ENCODE measurements at places on chromosomes 4 and X.

DNA sequence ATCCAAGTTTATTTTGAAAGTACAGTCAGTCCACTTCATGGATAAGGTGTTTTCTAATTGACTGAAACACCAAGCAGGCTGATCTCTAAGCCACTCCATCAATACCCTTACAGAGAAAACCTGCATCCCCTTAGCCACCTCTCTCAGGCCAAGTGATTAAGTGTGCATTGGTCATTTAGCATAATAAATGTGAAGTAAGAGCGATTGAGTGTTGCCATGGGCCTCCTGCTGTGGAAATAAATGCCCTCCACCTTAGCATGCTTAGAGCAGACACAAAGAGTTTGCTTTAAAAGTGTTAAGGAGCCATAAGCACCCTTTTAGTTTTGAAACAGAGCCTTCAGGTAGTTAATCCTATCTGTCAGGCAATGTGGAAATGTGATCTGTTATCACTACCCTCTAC, 386.5 kb downstream of the GPAT3 start:
- no peak for DNase-seq

DNA sequence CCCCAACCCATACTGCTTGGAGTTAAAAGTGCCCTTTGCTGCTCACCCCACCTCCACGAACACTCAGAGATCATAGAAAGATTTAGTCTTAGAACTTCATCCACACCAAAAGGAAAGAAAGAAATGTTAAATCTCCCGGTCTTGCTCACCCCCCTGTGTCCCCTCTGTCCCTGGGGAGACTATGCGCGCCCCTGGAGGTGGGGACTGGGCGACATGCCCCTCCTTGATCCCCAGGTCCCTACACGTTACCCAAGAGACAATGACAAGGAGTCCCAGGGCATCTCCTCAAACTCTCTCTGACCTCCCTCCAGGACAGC, 620 bp downstream of the ITM2A start:
- DNase-seq, result no peak

DNA sequence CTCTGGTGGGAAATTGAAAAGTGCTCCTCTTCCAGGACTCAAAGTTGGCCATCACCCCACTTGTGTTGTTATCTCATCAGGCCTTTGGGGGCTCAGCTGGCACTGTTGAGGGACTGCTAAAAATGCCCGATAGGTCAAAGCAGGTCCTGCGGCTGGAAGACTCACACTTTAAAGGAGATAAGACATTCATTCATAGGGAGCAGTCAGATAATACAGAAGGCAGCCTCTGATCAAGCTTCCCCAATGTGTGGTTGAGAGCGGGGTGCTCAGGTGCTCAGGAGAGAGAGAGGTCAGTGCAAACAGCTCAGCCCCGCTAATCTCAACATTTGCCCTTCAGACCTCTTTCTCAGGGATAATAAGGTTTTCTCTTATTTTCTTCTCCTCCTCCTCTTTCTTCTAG, 70.3 kb downstream of the TMEM154 start:
- no peak for DNase-seq

DNA sequence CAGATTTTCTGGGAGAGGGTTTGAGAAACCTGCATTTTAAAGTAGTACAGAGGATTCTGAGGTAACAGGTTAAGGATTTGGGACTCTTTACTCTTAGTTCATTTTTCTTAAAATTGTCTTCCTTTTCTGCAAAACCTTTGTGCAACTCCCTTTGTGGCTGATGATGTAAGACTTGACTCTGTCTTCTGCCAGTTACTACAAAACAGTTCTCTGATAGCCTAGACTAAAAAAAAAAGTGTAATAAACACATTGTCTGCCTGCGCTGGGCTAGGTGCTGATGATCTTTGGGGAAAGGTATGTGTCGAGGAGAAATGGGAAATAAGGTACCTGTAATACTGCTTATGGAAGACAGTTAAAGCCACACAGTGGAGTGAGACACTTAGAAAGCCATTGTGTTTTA, 28.7 kb downstream of the IL13RA1 start:
- no peak for DNase-seq

GRCh38 chr4:168177546-168178149, 85.3 kb downstream of the ANXA10 start:
- DNase-seq, result no peak

DNA sequence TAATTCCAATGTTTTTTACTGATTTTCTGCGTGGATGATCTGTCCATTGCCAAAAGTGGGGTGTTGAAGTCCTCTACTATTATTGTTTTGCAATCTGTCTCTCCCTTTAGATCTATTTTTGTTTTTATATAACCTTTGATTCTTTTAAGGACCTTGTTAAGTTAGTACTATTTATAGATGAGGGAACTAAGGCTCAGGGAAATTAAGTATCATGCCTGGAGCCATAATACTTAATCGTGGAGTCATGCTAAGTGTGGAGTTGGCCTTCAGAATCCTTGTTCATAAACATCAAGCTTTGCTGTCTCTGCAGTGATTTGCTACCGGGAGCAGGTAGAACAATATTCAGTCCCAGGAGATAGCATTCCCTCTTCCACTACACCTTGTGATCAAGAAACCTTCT, 31.0 kb downstream of the SGMS2 start:
- DNase-seq, result no peak

- no peak for DNase-seq
Measured at GRCh38 chr4:74897386-74897785, 35.5 kb upstream of the PARM1 start.

DNA sequence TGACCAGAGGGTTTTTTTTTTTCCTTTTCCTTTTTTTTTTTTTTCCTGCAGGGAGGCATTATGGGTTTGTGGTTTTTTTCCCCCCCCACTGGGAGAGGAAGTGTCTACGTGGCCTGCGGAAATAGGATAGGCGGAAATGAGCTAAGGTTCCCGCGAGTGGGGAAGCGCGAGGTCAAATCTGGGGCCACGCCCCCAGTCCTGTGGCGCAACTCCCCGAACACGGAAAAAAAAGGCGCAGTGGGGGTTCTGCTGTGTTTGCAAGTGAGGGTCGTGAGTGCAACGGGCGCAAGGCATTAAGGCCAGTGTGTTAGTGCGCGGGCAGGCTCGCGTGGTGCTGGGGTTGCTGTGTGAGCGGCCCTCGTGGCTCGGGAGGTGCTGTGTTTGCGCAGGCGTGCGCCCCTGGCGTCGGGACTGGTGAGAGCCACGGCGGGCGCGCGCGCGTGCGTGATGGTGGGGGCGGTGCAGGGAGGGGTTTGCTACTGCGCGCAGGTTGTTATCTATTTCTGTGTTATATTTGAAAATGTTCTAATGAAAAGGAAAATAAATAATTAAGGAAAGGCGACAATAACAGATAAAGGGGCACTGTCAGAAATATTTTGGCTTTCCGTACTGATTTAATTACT, 685 bp upstream of the MORF4L2 start:
- peak; percentile 85 for DNase-seq

DNA sequence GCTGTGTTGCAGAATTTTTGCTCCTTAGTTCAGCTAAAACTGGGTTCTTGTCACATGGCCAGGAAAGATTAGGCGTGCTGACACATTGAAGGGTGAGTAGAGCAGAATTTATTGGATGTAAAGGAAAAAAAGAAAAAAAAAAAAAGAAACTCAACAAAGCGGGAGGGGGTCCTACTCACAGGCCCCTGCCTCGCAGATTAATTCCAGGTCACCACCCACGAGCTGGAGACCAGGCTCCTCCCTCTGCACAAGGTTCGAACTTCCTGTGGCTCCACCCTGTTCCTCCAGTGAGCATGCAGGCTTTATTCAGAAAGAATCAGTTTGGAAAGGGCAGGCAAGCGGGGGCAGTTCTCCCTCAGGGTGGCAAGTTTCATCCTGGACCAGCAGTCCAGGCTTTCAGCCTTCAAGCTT, 17.1 kb downstream of the MGST2 start:
- no peak for DNase-seq

DNA sequence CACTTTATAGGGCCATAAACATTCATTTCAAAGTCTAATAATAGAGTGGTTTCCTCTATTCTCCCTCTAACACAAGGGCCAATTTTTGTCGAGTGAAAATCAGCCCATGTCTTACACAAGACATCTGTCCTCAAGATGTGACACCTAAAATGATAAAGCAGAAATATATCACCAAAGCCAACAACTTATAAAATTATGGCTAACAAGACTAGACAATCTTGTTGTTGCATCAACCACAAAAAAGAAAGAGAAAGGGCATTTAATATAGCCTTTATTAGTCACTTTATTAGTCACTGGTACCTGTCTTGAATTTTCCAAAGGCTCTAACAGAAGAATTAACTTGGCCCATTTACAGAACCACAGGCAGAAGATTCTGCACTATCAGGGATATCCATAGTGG, 161.6 kb downstream of the SMIM20 start:
- DNase-seq, result no peak

GRCh38 chrX:111543212-111543741, 31.8 kb downstream of the SERTM2 start:
- DNase-seq, result no peak

DNA sequence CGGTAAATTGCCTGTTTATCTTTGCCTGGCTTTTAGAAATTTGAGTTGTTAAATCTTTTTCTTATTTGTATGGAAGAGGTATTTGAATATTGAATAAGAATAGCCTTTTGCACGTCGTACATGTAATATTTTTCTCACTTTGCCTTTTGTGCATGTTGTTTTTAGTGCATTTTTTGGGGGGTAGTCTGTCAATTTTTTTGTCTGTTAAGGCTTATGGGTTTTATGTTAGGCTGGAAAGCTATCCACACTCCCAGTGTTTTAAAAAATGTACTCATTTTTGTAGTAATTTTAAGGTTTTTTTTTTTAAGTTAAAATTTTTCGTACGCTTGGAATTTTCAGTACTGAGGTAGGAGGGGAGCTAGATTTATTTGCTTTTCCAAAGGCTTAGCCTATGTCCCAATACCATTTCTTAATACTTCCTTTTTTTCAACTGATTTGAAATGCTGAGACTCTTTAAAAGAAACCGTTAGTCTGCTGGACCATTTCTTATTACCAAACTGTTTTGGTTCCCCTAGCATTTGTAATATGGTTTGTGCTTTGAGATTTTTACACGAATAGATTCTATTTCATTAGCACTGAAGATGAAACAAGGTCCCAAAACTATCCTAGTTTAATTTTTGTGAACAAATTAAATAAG, 1.3 kb downstream of the HERC5 start:
- DNase-seq, result no peak

- DNase-seq, result no peak
Measured at GRCh38 chr4:126318376-126318775, 1003.6 kb downstream of the FAT4 start.

- DNase-seq, result no peak
Measured at GRCh38 chr4:183158062-183158461, 59.0 kb downstream of the WWC2 start.

DNA sequence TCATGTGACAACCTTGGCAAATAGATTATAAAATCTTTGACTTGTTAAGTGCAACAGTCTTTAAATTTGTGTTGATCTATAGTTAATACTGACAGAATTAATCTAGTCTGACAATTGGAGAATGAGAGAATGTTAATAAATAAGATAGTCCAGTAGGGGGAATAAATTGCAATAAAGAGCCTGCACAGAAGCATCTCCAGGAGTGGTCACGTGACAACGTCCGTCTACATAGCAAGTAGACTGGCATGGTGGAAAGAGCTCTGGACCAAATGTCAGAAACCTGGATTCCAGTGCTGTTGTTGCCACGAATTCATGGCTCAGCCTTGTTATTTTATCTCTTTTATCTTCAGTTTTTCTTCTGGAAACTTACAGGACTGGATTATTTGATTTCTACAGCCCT, 436.5 kb downstream of the RAB28 start:
- DNase-seq, result no peak

DNA sequence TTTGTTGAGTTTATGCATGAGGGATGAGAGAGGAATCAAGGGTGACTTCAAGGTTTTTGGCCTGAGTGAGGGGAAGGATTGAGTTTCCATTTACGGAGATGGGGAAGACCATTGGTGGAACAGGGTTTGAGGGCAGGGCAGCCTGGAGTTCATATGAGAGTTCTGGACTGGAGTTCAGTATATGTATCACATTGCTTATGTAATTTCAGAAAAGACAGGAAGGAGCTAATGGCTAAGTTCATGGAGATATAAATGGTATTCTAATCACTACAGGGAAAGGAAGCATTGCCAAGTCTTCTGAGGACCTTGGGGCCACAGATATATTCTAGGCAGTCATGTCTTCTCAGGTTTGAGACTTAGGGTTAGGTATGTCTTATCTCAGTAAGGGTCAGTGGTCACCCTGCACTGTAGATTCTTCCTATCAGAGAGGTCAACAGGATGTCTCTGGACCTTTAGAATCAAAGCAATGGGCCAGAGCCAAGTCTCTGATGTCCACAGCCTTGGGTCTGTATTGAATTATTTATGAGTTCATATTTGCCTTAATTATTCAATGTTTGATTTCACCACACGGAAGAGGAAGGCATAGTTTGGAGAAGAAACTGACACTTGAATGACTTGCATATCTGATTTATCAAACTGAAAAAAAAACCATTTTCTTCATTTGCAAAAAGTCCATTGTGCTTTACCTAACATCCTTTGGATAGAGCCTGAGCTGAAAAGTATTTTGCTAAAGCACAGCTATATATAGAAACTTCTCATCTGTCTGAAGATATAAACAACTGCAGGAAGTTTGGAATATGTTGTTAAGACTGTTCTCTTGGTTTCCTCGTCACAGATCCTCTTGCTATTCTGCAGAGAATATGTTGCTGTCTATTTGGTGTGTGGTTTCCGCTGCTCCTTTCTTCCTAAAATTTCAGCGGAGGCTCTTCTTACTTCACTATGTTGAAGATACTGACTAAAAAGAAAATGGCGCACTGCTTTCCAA, 139.5 kb downstream of the PDGFRA start:
- no peak for DNase-seq

GRCh38 chrX:40579900-40580536, 752 bp upstream of the ATP6AP2 start:
- DNase-seq, result no peak

DNA sequence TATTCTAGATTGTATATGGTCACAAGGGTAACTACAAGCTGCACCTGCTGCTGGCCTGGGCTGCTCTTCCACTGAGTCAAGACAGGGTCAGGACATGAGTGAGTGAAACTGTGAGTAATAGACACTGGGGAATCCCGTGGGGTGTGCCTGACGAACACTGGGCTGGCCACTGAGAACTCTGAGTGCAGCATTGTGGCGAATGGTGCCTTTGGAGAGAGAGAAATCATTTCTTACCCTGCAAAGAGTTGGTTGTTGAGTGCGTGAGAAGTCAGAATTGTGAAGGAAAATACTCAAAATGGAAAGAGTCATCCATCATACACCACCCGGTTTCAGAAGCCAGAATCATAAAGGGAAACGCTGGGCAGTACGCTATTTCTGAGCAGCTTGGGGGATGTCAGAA, 43.1 kb upstream of the LSM6 start:
- DNase-seq, result no peak

DNA sequence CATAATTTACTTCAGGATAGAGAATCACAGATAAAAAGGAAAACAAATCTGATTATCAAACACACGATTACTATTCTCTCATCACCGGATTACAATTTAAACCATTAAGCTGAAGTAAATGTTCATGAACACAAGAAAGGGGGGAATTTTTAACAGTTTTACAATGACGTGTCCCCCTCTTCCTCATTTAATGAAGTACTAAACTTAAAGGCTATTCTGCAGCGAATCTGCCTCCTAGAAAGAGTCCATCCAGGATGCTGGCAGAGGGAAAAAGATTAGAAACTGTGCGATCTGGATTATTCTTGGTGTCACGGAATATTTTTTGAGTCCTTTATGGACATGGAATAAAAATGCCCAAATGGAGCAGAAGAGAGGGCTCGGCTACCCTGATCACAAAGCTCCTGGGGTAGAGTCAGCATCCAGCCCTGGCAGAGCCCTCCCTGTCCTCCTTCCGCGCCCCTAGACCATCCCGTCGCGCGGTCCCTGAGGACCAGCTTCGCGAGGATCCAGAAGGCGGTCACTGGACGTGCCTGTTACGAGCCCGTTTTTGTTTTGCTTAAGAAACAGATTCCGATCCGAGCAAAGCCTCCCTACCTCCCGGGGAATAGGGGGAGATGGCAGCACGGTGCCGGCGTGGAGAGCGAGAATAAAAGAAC, 1.2 kb downstream of the ELF2 start:
- no peak for DNase-seq

All from activated naive CD4-positive, alpha-beta T cell (primary cell).